ENCODE measurements at places on chromosomes 12 and 14. TPM values are rescaled to one million over a fixed set of nuclear protein-coding genes. Genes with fewer than 3 reads are reported as not detected.

TMTC1 gene
- not detected for polyA plus RNA-seq

- no peaks in the 10 kb centered on the region for H3K27me3 ChIP-seq
- peak overlapping the region; percentile 89 for H3K4me3 ChIP-seq
- no peak for DNase-seq
- peaks cover 30% of the 10 kb centered on the region for H3K4me1 ChIP-seq
- H3K36me3 ChIP-seq: peaks cover 8% of the 10 kb centered on the region
Observed at GRCh38 chr12:53320352-53321195, 836 bp downstream of the AAAS start.

TMEM179 gene
- not detected for polyA plus RNA-seq

DNA sequence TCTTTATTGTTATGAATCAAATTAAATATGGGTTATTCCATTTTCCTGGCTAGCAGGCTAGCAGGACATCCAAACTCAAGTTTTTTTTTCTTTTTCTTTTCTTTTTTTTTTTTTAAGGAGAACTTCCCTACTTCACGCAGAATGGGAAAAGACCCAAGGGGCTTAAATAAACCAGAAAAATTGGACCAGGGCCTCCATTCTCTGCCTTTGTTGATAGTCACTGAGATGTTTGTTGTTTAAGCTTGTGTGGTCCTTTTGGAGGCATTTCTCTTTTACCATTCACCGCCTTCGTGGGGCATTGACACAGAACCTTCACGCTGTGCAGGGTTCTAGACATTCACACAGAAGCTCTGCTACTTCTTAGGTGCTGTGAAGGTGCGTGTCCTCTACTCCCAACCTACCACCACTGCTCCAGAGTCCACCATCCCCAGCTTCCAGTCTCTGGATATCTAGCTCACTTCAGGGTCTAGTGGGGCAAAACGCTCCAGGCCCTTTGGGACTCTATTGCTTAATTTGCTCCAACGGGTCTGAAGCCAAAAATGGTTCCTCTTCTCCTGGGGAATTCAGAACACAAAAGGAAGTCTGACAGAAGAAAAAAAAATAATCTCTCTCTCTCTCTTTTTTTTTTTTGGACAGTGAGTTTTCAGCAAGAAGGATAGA is 301.3 kb downstream of the AEBP2 start:
- no peaks in the 10 kb centered on the region for H3K4me1 ChIP-seq
- no peaks in the 10 kb centered on the region for H3K36me3 ChIP-seq
- H3K27ac ChIP-seq: no peak overlapping the region
- DNase-seq: no peak

GRCh38 chr14:95128140-95128539 is 29.2 kb downstream of the DICER1 start:
- no peak overlapping the region for H3K27ac ChIP-seq
- H3K27me3 ChIP-seq: no peaks in the 10 kb centered on the region
- peaks cover 9% of the 10 kb centered on the region for H3K4me1 ChIP-seq
- no peak for DNase-seq
- peaks cover 23% of the 10 kb centered on the region for H3K36me3 ChIP-seq

DNA sequence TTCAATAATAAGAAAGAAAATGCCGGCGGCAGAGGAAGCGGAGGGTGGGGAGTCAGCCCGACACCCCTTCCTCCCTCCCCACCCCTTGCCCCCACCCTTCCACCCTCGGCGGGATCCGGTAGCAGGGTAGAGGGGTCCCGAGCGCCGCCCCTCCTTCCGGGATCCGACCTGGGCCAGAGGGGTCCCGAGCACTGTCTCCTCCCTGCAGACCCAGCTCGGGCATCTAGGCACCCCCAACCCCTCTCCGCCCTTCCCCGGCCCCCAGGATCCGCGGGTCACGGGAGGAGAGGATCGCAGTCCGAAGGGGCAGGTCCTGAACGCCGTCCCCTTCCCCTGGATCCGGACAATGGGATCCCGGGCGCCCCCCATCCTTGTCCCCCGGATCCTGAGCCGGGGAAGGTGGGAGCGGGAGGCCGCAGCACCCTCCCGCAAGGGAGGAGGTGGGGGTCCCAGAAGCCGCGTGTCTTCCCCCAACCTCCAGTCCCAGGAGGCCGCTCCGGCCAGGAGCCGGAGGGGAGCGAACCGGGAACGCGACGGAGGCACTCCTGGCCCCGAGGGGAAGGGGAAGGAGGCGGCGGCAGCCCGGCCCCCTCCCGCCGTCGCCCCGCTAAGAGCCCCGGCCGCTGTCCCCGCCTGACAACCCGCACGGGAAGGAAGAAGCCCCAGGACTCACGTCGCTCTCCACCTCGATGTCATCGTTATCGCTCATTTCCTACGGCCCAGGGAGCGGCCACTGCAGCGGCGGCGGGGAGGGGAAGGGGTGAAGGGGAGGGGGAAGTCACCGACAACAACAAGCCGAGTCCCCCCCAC is 481 bp downstream of the MAX start:
- DNase-seq: peak; percentile 28
- peak overlapping the region; percentile 93 for H3K4me3 ChIP-seq
- peaks cover 23% of the 10 kb centered on the region for H3K36me3 ChIP-seq
- peaks cover 21% of the 10 kb centered on the region for H3K4me1 ChIP-seq
- peak overlapping the region; percentile 97 for H3K27ac ChIP-seq

DNA sequence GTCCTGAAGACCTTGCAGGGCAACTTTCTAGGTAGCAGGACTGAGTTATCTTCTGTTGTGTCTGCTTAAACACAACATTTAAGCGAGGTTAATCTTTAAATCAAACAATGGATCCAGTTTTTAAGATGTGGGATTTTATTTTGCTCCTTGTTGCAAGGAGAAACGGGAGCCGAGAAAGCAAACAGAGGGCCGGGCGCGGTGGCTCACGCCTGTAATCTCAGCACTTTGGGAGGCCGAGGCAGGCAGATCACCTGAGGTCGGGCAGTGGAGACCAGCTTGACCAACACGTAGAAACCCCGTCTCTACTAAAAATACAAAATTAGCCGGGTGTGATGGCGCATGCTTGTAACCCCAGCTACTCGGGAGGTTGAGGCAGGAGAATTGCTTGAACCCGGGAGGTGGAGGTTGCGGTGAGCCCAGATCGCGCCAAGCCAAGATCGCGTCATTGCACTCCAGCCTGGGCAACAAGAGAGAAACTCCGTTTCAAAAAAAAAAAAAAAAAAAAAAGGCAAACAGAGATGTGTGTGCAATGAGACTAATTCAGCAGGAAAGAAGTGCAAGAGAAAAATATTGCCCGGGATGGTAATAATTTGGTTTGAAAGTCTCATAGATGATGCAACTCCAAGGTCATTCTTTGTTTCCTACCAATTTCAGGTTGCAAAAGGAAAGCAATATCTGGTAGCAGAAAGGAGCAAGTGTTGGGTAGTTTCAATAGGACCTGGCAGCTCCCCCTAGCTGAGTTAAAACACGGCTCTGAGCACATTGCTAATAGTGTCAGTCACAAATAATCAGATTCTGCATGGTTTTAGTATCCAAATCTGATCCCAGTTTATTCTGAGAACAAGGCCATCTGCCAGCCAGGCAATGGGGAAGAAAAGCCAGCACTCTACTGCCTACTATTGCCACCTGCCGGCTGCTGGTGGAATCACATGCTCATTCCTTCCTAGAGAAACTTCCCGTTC is 141.4 kb downstream of the PPM1H start:
- peak; percentile 64 for DNase-seq
- no peak overlapping the region for H3K4me3 ChIP-seq
- H3K27me3 ChIP-seq: no peaks in the 10 kb centered on the region
- H3K4me1 ChIP-seq: no peaks in the 10 kb centered on the region
- no peak overlapping the region for H3K27ac ChIP-seq
